ENCODE measurements at places on chromosomes 6 and 20.

DNA sequence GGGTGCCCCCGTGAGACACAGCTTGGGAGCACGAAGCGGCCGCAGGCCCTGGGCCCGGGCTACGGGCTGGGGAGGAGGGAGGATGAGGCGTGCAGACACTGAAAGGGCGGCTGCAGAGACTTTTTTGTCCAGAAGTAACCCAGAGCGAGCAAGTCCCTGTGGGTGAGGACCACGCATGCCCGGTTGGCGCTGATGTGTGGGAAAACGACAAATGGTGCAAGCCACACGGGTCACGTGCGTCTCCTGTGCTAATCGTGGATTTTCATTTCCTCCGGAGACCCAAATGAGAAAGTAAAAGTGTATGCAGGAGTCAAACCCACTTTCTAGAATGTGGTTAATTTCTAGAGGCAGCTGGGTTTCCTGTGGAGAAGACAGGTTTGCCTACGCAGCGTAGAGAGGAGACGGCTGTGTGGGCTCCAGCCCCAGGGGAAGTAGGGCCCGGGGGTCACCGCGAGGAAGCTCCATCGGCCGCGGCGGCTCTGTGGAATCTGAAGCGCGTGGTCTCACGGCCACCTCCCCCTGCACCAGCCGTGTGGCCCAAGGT is 19.0 kb downstream of the DLL1 start:
- DNase-seq: peak; percentile 92

GRCh38 chr20:46087161-46087560 is 2.6 kb downstream of the NCOA5 start:
- DNase-seq: no peak

DNA sequence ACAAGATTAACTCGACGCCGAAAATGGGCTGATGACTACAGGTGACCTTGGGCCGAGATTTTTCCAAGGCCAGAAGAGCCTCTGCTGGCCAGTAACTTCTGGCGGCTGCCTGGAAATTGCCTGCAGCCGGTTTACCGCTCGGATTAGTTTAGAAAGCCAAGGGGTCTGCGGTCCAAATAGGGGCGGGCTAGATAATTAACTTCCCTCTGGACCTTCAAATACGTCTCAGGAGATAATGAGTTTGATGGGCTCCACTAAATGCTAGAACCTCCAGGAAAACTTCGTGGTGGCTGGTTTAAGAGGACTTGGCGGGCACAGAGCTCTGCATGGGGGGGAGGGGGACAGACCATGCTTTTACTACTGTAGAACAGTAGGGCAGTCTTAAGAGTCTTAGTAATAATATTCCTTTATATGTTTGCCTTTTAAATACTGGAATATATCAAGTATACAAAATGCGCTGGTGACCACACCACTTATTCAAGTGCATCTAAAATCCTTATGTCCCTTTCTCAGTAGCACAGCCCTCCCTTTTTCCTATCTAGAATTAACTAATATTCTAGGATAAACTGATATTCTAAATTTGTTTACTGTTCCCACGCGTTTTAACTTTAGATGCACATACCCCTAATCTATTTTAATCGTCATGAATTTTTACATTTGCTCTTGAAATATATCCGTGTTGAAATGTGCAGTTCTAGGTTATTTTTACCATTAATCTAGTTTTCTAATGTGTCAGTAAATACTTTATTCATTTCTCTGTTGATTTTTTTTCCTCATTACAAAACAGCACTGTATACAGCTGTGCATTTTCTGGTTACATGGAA is 107.5 kb upstream of the PRSS16 start:
- DNase-seq: no peak

DNA sequence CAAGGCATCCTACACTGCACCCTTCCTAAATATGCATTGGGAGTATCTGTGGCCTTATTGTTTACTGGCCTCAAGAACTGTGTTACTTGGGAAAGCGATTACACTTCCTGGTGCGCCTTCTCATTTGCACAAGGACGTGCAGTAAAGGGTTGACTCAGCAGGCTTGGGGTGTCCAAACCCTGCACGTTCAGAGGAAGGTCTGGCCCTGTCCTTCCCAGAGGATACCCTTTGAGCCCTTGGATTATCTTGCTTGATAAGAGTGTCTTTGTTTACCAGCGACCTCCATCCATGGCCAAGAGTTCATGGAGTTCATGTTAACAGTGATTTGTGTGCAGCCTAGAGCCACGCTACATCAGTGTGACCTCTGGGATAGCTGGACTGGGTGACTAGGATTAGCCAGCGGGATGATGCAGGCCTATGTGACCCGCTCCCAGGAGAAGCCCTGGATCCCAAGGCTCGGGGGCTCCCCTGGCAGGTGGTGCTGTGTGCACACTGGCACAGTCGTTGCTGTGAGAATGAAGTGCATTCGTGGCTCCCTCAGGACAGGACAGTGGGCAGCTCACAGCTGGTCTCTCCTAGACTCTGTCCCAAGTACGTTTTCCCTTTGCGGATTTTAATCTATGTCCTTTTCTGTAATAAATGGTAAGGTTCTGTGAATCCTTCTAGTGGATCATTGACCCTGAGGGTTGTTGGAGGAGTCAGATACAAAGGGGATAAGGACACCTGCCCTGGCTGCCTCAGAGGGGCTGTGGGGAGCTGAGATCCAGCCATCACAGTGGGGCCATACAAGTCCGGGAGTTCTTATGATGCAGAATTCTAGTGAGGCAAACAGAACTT is 73.5 kb downstream of the TTLL2 start:
- no peak for DNase-seq

DNA sequence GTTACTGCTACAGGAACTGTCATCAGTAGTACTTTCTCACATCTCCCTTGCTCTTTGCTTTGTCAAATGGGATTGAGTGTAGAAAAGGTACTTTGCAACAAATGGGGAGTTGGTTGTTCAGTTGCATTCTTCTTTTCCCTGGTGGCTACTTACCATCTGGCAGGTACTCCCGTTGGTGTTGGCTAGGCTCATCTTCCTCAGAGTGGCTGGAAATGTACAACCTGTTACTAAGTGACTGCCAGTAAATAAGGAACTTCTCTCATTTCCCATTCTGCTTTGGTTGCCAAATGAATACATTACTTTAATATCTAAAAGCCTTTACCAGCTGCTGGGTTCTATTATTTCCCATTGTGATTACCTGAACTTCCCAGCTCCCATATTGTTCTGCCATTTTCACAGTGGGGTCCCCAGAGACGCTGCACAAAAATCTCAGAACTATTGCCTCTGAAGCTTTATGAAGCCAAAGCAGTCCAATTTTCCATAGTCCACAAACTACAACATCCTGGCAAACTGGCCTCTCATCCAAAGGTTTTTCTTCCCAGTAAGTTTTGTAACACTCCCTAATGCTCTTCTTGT is 229.7 kb upstream of the HTR1E start:
- DNase-seq: no peak

GRCh38 chr6:89952105-89952671 is 57.9 kb downstream of the GJA10 start:
- no peak for DNase-seq

- no peak for DNase-seq
These were observed 67.8 kb upstream of the CITED2 start for GRCh38 chr6:139442188-139442671.

DNA sequence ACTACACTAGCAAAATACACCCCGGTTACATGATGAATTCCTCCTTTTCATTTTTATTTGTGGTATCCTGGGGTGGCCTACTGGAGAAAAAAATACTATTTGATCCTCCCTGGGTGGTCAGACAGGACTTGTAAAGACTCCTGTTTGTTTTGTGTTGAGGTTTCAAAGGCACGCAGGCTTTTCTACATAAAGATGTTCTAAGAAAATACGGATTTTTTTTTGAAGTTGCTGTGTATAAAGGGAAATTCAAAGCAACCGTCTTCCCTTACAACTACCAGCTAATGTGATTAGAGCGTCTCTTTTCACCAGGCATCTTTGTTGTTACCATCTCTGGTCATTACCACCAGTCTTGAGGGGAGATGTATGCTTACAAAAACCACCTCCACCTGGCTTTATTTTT is 187.1 kb downstream of the SOX4 start:
- DNase-seq: no peak

GRCh38 chr6:128516514-128516898 is 3.9 kb downstream of the PTPRK start:
- no peak for DNase-seq

- DNase-seq: no peak
These were observed 56.5 kb downstream of the PRR18 start for GRCh38 chr6:166251655-166252054.

DNA sequence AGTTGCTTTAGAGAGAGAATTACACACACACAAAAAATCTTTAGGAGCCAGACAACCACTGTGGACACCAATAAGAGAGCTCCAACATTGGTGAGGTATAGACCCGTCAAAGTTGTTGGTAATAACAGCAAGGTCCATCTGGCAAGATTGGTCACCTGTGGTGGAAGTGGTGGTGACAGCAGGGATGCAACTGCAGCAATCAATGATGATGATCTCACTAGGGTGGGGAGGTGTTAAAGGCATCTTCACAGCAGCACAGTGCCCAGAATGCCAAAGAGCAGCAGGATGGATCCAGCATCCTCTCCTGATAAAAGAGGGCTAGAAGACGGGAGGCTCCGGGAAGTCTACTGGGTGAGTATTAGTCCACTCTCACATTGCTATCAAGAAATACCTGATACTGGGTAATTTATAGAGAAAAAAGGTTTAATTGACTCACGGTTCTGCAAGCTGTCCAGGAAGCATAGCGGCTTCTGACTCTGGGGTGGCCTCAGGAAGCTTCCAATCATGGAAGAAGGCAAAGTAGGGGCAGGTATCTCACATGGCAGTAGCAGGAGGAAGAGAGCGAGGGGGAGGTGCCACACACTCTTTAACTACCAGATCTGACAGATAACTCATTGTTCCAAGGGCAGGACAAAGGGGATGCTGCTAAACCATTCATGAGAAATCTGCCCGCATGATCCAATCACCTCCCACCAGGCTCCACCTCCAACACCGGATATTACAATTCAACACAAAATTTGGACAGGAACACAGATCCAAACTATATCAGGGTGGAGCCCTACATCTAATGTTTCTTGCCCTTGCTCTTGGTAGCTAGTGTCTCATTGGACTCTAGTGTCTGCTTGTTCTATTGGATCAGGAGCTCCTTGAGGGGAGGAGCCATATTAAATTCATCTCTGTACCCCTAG is 48.9 kb downstream of the KLHL31 start:
- no peak for DNase-seq
